A549 (cell line): ENCODE measurements at places on chromosomes 7 and 10.

DNA sequence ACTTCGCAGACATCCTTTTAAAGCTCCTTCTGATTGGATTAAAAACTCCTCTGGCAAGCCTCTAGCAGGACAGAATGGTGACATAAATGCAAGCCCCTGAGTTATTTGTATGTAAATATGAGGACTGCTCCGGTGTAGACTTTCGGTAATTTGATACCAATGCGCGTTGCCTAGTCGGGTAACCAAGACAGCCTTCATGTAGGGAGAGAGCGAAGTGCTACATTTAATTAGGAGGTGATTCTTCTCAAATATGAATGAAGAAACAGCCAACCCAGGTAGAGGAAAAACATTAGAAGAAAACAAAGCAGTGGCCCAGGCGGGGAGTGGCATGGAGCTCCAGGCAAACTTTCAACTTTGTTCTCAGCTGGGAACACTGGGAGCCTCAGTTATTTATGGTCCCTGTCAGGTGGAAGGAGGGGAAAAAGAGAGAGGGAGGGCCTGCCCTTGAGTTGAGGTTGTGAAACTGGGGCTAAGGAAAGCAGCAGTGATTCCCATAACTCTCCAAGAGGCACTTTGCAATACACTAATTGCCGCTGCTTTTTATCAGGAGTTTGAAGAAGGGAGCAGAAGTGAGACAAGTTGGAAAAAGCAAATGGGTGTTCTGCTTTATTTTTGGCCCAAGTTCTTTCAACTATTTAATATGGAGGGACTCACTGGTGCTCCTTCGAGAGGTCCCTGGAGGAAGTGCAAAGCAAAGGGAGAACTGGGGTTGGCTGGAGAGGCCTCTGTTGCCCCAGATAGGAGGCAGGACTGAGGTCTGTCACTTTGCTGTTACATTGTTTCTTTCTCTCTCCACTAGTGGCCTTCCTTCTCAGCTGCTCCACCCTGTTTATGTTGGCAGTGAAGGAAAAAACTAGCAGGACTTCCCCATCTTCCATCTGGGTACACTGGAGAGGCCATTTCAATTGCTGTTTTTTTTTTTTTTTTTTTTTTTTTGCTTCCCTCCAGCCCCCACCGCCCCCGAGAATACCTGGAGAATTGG lies 234.6 kb upstream of the CCDC6 start:
- peak; percentile 52 for DNase-seq

- DNase-seq = peak; percentile 19
Measured at GRCh38 chr7:113113912-113114311, 4.4 kb downstream of the SMIM30 start.

DNA sequence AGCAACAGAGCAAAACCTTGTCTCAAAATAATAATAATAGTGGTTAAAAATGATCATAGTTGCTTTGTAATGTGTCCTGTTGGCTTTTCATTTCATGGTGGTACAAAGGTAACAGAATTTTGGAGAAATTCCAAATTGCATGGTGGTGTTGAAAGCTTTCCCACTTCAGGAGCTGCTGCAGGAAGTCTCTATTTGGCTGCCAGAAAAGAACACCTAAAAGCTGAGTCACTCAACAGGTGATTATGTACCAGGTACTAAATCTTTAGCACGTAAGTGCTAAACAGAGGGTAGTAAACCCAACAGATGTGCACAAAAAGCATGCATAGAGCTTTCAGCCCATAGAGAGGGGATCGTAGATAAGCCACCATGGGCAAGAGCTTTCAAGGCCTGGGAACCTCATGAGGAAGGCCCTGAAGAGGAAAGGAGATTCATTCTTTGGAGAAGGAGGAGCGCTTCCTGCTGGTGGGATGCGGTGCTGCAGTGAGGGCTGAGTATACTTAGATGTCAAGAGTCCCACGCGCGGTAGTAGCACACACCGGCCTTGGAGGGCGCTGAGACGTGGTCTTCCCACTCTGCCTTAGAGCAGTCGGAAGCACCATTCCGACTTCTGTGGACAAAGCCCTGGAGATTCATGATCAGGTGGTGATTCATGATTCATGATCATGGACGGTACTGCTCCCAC lies 118.7 kb downstream of the RALA start:
- DNase-seq = peak; percentile 75

GRCh38 chr10:58996866-58997265 lies 179.6 kb upstream of the PHYHIPL start:
- no peak for DNase-seq

DNA sequence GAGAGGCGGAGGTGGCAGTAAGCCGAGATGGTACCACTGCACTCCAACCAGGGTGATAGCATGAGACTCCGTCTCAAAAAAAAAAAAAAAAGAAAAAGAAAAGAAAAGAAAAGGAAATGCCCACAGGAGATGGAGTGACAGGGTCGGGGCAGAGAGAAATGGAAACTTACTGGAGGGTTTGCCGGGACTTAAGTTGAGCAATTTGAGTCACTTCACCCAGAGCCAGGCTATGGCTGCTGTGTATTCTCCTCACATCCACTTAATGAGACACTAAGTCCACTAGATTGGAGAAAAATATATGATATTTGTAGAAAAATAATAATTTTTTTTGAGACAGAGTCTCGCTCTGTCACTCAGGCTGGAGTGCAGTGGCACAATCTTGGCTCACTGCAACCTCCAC lies 4.6 kb upstream of the PFKFB3 start:
- DNase-seq = no peak

GRCh38 chr7:75654855-75655254 lies 83.9 kb downstream of the HIP1 start:
- DNase-seq = no peak

- DNase-seq = no peak
Measured at GRCh38 chr7:124074007-124074406, 41.1 kb upstream of the TMEM229A start.

DNA sequence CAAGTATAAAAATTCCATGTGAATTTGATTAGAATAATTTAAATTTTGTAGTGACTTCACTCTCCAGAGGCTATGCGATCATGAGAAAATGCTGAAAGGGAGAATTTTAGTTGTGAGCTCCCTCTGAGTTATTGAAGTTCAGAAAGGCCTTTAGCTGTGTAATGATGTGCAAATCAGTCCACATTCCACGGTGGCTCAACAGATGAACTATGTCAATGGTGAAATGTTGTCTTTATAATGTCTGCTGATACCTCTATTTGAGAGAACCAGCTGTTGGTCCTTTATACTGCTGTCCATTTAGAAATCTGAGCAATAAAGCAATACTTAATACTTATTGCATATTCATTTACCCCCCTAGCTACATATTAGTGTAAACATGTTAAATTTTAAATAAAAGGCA lies 7.1 kb upstream of the ITGB8 start:
- no peak for DNase-seq

- no peak for DNase-seq
Measured at GRCh38 chr10:43145311-43145710, 7.1 kb downstream of the CSGALNACT2 start.

DNA sequence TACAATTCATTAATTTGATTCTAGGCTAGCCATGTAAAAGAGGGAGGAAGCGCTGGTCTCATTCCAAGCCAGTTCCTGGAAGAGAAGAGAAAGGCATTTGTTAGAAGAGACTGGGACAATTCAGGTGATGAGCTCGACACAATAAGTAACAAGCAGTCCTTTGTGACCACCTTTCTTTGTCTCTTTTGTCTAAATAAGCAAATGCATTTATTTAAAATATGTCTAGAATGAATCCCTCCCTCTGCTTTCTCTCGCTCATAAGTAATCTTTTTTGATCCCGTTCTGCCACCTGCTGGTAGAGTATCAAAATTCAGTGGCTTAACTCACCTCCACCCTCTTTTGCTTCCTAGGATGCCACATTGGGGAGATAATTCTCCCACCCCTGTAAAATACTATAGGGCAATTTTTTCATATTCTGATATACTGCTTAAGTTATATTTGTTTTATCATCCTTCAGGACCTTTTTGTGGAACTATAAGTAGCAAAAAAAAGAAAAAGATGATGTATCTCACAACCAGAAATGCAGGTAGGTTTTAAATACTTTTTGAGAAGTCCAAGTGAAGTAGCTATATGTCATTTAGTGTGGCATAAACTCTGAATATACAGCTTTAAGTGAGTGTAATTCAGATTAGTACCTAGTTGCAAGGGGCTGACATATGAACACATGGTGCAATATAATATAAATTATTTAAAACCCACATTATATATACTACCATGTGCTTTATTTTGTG lies 91.5 kb downstream of the GSDME start:
- DNase-seq = peak; percentile 44

DNA sequence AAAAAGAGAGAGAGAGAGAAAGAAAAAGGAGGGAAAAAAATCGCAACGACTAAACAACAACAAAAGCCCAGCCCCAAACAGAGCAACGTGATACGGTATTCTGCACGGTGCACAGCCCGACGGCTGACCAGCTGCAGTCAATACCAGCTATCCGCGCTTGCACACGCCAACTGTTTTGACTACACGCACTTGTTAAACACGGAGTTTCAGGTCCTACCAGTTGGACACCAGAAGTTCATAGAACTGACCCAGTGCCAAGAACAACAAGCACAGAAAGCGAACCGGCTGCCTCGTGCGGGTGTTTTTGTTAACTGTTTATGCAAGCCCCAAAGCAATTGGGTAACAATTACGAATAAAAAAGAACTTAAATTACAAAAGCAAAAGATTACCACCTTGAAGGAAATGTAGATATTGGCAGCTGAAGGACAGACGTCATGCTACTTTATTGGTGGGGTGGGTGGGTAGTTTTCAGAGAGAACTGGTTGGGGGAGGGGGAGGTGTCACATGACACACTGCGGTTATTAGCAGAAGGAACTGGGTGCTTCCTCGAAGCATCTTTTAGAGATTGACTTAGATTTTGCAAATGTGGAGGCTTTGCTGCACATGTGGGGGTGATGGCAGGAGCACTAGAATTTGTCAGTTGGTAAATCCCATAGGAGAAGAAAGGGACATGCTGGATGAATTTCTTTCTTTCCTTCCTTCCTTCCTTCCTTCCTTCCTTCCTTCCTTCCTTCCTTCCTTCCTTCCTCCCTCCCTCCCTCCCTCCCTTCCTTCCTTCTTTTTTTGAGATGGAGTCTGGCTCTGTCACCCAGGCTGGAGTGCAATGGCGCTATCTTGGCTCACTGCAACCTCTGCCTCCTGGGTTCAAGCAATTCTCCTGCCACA lies 110.6 kb upstream of the EFCAB10 start:
- no peak for DNase-seq

- no peak for DNase-seq
Measured at GRCh38 chr7:143435266-143435665, 8.0 kb upstream of the TAS2R60 start.

DNA sequence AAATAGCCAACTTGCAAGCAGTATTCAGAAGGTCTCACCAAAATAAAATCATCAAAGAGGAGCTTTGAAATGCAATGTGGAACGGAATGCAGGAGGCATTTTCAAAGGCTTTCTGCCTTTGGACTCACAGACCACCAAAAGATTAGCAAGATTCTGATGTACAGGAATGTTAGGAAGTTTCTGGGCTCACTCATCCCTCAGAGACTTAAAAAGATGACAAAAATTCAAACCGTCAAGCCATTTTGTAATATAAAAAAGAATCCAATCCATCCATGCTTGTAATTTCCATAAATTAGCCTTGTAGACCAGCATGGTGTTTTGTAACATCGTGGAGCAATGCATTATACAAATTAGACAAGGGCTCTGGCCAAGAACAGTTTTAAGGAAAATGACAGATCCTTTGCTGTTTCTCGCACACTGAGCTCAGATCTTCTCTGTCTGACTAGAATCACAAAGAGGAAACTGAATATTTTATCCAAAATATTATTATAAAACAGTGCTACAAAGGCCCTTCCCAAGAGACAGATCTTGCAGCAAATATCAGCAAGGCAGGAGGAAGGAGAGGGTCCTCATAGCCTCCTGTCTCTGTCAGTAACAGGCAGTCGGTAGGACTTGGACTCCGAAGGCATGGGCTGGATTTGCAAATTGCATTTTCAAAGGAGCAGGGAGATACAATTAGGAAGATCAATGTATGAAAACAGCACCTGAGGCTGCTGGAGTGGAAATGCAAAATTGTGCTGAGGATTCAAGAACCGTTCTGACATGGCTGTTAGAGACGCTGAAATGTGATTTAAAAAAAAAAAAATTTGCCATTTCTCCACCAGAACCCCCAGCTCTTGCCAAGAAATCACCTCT lies 57.4 kb upstream of the NRP1 start:
- DNase-seq = no peak

DNA sequence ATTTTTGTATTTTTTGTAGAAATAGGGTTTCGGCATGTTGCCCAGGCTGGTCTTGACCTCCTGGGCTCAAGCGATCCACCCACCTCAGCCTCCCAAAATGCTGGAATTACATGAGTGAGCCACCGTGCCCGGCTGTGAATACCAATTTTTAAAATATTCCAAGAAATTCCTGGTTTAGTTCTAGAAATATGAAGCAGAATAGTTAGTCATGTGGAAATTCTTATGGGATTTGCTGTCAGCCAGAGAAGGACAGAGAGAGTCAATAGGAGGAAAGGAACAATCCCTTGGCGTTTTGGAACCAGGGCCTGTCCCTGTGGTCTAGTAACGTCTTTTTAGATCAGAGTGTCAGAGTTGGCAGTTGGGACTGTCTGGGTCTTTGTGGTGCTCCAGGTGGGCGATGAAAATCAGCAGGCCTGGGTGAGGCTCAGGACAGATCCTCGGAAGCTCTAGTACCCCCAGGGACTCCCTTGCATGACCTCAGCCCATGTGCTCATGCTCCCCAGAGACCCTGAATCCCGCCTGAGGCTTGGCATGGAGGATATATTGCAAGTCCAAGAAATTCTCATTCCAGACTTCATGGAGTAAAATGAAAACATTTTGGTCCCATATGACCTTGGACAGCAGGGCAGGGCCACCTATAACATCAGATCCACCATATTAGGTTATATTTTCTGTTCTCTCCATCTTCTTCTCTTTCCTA lies 7.8 kb downstream of the NODAL start:
- no peak for DNase-seq

- no peak for DNase-seq
Measured at GRCh38 chr10:65846949-65847348, 1078.9 kb upstream of the LRRTM3 start.

- DNase-seq = no peak
Measured at GRCh38 chr10:97744405-97745035, 7.6 kb downstream of the ZFYVE27 start.

- no peak for DNase-seq
Measured at GRCh38 chr7:17502213-17503060, 204.0 kb downstream of the AHR start.
